ENCODE measurements at places on chromosomes 2 and 18. TPM values are rescaled to one million over a fixed set of nuclear protein-coding genes. Genes with fewer than 3 reads are reported as not detected.

- DNase-seq: no peak
Observed at GRCh38 chr2:70921031-70921430, 14.7 kb upstream of the ATP6V1B1 start.

DSEL gene
- total RNA-seq: 7.1 TPM

TCF23 gene
- not detected for total RNA-seq

LYG2 gene
- total RNA-seq: not detected

NDUFV2 gene
- 93.3 TPM for total RNA-seq

- DNase-seq: no peak
Observed at GRCh38 chr2:10039658-10040410, 3.5 kb upstream of the KLF11 start.
